ENCODE measurements at places on chromosomes 6 and 20.

DNA sequence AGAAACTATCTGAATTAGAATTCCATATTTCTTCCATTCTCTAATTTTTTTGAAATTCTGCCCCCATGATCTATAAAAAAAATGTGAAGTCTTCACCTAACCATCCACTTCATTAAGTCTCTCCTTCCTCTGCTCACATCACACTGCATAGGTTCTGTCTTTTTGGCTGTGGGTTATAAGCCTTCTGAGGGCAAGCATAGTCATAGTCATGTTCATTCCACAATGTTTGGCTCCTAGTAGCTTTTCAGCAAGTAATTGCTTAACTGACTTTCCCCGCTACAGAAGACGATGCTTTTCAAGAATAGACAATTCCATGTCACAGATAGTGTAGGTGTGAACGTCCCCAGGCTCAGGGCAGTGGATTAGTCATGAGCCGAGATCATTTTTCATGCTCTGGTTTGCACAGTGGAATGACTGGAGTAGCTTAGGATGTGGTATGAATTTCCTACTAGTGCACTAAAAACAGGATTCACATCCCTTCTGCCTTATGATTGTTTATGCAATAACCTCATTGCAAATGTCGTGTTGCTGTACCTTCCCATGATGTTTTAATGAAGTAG is 29.1 kb downstream of the WRNIP1 start:
- no peak for DNase-seq

DNA sequence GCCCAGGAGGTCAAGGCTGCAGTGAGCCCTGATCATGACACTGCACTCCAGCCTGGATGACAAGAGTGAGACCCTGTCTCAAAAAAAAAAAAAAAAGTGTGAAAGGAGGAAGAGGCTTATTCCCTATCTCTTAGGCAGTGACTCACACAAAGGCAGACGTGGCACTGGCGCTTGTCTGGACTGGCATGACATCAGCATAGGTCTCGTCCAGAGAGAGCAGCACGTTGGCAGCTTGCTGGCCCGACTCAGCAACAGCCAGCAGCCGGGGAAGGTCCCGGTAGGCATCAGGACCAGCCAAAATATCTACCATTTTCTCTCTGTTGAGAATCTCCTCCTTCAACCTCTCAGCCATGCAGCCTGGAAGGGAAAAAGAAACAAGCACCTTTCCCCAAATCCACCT is 14.1 kb downstream of the CDK5RAP1 start:
- DNase-seq: no peak

DNA sequence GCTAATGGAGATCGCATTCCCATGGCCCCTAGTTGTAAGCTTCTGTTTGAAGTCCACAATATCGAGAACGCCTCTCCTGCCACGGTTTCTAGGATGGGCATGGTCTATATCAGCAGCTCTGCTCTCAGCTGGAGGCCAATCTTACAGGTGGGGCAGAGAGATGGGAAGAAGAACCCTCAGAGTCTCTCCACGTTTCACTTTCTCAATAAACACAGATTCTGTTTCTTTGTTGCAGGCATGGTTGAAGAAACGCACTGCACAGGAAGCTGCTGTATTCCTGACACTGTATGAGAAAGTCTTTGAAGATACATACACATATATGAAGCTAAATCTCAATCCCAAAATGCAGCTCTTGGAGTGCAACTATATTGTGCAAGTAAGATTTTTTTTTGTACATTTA is 157.9 kb downstream of the DNAH8 start:
- DNase-seq: no peak

GRCh38 chr6:147903931-147904330 is 395.4 kb downstream of the SAMD5 start:
- DNase-seq: no peak

GRCh38 chr6:12848964-12849808 is 132.6 kb downstream of the PHACTR1 start:
- no peak for DNase-seq

- no peak for DNase-seq
Measured at GRCh38 chr20:14984768-14985622, 647.6 kb upstream of the FLRT3 start.

- DNase-seq: no peak
Measured at GRCh38 chr6:108561742-108562502, 1.2 kb downstream of the FOXO3 start.

GRCh38 chr6:51398064-51398705 is 579.5 kb downstream of the TFAP2B start:
- no peak for DNase-seq

GRCh38 chr20:25038103-25038410 is 19.9 kb downstream of the ACSS1 start:
- no peak for DNase-seq

GRCh38 chr20:43843096-43843964 is 71.3 kb upstream of the TOX2 start:
- DNase-seq: no peak

GRCh38 chr6:7004581-7005297 is 103.0 kb upstream of the RREB1 start:
- no peak for DNase-seq

DNA sequence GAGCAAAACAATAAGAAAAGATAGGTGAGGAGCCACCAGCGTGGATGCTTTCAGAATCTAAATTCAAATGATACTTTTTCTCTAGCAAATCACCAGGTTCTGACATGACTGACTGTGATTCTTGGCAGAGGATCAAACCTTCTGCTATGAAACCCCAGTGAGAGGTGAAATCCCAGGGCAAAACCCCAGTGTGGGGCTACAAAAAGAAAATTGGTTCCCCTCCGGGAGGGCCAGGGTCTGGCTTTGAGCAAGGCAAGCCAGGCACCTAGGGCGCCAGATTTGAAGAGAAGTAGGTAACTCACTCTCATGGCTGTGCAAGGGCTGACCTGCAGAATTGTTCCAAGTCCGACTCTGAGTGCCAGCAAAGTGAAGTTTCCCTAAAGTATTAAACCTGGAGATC is 20.2 kb upstream of the RALGAPA2 start:
- no peak for DNase-seq

DNA sequence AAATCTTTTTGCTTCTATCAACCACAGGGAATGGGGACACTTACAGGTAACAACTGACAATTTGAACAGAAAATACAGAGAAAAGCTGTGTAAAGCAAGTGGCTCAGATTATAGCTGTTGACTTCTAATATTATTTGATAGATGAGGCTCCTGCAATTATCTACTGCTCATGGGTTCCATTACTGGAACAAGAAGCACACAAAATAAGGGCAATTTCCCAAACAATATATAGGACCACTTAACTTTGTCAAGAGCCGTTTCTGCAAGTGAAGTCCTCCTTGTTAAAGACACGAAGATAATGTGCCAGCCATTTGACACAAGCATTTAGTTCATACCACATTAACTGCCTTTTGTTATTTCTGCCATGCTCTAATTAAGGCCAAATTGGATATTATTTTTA is 315.5 kb upstream of the ARID1B start:
- no peak for DNase-seq

DNA sequence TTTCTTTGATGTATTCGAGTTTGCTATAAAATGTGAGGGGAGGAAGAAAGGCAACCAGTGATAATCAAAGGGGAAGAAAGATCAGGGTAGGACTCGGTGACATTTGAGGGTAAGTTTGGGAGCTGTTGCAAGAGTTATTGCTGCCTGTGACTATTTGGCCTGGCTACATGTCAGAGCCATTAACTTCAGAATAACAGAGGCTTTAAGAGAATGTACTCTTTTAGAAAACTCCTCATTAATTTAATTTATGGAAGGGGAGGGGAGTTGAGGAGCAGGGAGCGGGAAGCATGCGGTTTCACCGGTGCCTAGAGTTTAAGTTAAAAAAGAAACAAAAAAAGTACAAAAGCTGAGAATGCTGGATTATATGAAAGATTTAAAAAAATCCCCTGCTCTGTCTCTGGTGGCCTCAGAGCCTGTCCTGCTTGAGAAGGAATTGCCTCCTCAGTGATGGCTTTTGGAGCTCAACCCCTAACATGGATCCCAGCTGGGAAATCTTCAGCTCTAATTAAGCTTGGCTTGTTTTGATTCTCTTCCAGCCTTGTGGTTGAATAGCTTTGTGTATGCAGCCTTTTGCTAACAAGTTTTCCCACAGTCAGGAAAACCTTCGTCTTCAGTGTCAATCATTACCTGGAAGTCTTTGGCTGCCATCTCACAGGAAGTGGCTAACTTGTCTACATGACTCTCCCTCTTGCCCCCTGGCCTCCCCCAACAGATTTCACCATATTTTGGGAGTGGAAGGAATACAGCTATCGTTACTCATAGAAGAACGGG is 238.2 kb downstream of the SOX4 start:
- no peak for DNase-seq

DNA sequence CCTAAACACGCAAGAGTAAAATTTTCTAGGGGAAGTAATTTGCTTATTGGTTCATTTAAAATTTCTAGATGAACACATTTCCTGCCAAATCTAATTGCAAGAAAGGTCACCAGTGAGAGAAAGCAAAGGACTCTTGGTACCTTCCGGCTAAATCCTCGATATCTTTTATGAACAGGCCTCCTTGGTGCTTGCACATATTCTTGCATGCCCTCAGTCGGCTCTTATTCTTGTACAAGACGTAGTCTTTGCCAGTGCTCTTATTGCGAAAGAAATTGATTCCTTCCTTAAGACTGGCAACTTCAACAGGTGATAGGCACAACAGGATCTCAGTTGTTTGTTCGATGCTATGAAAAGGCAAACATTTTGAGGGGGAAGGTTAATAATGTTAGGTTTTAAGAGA is 141.7 kb upstream of the CARMIL1 start:
- DNase-seq: no peak

- DNase-seq: no peak
Measured at GRCh38 chr6:156407334-156407733, 369.8 kb upstream of the ARID1B start.

GRCh38 chr6:3053231-3053508 is 15.1 kb upstream of the RIPK1 start:
- no peak for DNase-seq

GRCh38 chr20:47551222-47551621 is 49.5 kb downstream of the NCOA3 start:
- DNase-seq: no peak

DNA sequence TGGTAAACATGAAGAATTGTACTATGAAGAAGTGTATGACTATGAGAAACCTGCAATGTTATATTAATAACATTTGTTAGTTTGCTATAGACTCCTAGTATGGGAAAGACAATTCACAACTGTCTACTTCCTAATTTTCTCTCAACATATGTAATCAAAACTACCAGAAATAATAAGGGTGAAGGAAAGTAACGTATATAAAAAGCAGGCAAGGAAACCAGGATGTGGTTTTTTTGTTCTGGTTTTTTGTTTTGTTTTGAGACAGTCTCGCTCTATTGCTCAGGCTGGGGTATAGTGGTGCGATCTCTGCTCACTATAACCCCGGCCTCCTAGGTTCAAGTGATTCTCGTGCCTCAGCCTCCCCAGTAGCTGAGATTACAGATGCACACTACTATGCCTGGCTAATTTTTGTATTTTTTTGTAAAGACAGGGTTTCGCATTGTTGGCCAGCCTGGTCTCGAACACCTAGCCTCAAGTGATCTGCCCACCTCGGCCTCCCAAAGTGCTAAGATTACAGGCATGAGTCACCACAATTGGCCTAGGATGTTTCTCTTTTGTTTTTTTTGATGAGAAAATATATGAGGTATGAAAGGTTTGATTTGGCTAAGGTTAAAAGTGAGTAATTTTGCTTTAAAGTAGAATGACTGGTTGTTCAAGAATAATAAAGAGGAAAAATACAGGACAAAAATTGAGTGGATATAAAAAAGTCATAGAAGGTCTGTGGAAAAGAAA is 83.1 kb downstream of the PTCHD4 start:
- no peak for DNase-seq

- no peak for DNase-seq
Measured at GRCh38 chr6:125377621-125378020, 75.9 kb upstream of the HDDC2 start.

- DNase-seq: no peak
Measured at GRCh38 chr20:60632391-60633262, 619.4 kb upstream of the CDH4 start.

GRCh38 chr6:29760328-29760727 is 37.1 kb downstream of the HLA-F start:
- no peak for DNase-seq

DNA sequence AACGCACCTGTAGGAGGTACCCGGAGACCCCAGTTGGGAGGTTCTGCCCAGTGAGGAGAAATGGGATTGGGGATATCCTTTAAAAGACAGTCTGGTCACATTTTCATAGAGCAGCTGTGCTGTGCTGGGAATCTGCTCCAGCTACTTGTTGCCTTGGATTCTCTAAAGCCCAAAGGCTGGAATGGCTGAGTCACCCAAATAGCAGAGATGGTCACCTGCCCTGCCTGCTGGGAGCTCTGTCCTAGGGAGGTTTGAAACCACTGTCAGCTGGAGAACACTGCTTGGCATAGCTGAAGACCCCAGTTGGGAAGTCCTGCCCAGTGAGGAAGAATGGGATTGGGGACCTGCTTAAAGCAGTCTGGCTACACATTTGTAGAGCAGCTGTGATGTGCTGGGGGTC is 34.8 kb upstream of the TFB1M start:
- no peak for DNase-seq

- no peak for DNase-seq
Measured at GRCh38 chr20:53769041-53769440, 175.4 kb upstream of the ZNF217 start.

DNA sequence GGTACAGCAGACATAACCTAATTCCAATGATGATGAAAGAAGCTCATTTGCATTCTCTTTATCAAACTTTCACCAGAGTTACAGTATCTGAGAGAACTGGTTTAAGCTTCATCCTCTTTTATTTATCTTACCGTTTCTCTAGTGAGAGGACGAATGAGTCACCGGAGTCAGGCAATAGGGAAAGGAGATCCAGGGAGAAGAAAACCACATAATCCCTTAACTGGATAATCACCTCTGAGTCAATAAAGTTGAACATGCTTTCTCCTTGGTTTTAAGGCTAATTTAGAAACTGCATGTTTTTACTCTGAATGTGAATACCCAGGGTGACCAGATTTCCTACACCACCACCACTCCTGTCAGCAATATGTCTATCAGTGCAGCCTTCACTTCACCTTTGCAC is 313.7 kb upstream of the TBX18 start:
- DNase-seq: no peak

DNA sequence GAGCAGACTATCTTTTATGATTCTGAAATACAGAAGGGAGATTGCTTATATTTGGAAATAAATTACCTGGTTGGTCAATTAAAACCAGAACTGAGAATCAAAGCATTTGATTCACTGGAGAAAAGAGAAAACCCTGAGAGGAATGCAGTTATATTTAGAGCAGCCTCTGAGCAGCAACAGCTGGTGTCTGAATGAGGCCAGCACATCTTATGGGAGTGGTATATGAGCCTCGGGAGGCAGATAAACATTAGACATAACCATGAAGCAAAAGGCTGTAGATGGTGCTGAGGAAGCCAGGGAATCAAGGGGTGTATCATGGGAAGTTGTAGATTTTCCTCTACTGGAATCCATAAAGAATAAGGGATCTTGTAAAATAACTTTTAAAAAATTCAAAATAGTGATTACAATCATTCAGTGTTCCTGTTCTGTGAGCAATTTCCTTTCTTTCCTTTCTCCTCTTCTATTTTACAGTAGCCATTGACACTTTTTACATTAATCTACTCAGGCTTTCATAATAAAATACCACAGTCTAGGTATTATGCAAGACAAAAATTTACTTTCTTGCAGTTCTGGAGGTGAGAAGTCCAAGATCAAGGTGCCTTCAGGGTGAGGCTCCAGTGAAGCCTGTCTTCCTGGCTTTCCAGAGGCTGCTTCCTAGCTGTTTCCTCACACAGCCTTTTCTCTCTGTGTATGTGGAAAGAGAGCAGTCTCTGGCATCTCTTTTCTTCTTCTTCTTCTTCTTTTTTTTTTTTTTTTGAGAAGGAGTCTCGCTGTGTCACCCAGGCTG is 32.8 kb upstream of the ENPP5 start:
- DNase-seq: no peak

Data from stimulated activated CD4-positive, alpha-beta T cell treated with anti-CD3 and anti-CD28 coated beads, Interleukin-2, amount 100 ng/mL, for 24 hours (primary cell).